ENCODE measurements at places on chromosomes 1 and 21.

DNA sequence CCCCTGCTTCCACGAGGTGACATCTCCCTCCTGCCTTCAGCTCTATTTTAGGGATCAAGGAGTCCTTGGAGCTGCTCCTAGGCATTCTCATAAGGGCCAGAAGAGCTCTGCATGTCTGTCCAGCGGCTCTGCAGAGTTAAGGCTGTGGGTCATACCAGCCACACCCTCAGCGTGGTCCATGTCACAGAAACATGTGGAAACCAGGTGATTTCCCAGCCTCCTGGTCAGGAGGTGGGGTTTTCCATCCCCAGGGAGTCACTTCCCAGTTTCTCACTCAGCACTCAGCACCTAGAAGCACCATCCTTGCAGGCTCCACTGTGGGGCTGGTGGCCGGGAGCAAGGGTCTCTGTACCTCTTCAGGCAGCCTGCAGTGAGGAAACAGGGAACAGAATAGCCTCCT is 1.4 kb upstream of the TNFRSF1B start:
- no peak for DNase-seq
- H3K36me3 ChIP-seq, result peaks cover 20% of the 10 kb centered on the region
- no peaks in the 10 kb centered on the region for H3K27me3 ChIP-seq
- peaks cover 75% of the 10 kb centered on the region for H3K4me1 ChIP-seq

DNA sequence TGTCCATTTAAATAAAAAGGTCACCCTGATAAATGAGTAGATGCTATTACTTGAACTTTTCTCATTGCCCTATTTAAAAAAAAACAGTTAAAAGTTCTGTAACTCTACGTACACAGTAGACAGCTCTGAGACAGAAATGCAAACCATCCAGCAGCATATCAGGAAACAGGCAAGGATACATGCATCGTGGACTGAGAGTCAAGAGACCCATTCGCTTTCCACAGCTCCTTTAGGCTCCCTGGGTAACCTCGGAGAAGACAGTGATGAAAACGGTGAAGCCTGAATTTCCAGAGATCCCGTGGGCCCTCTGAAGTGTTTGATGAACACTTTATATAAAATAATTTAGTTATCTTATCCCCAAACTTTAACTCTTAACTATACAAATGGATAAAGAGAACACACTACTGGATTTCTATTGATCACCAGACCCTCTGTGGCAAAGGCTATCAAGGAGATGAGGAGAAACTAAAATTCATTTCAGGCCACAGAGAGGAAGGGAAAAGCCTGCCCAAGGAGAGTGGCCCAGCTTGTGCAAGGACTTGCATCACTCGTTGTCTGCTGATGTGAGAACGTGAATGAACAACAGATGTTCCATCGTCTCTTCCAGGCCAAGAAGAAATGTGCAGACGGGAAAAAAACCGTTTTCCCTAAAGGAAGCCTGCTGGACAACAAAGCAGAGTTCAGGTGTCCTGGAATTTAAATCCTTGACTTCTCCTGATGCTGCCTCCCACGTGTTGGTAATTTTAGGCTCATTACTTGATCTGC is 131.0 kb downstream of the TGFBR3 start:
- no peaks in the 10 kb centered on the region for H3K4me1 ChIP-seq
- no peaks in the 10 kb centered on the region for H3K36me3 ChIP-seq
- no peak for DNase-seq
- H3K27ac ChIP-seq, result no peak overlapping the region

- no peaks in the 10 kb centered on the region for H3K27me3 ChIP-seq
- H3K4me1 ChIP-seq, result no peaks in the 10 kb centered on the region
- H3K4me3 ChIP-seq, result no peak overlapping the region
- DNase-seq, result no peak
- H3K27ac ChIP-seq, result no peak overlapping the region
These were observed 543.9 kb upstream of the ADGRL4 start for GRCh38 chr1:79550402-79550801.

GRCh38 chr1:40706626-40707025 is 15.1 kb downstream of the NFYC start:
- H3K36me3 ChIP-seq, result peaks cover 8% of the 10 kb centered on the region
- H3K27me3 ChIP-seq, result no peaks in the 10 kb centered on the region
- peak overlapping the region; percentile 12 for H3K27ac ChIP-seq
- DNase-seq, result no peak

DNA sequence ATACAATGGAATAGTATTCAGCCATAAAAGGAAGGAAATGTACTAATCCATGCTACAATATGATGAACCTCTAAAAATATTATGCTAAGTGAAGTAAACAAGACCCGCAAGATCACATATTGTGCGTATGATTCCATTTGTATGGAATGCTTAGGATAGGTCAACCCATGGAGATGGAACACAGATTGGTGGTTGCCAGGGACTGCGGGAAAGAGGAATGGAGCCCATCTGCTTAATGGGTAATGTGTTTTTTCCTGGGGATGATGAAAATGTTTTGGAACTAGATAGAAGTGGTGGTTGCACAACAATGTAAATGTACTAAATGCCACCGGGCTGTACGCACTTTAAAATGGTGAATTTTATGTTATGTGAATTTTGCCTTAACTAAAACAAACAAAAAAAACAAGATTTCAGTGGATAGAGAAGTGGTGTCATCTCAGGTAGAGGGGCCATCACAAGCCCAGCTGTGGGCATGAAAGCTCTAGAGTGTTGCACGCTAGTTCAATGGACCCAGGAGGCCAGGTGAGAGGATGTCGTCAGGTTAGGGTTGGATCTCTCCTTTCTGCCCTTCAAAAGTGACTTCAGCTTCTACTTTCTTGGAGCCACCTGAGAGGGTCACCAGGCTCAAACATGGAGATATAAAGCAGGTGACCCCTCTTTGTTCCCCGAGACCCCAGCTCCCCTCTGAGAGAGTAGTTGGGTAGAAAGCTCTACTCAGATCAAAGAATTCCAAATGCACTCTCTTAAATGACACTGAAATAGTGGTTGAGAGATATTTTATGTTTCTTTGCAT is 2.5 kb downstream of the C1orf115 start:
- H3K27ac ChIP-seq, result no peak overlapping the region
- peaks cover 26% of the 10 kb centered on the region for H3K4me1 ChIP-seq
- DNase-seq, result no peak
- H3K4me3 ChIP-seq, result no peak overlapping the region
- peaks cover 4% of the 10 kb centered on the region for H3K36me3 ChIP-seq
- peaks cover 5% of the 10 kb centered on the region for H3K27me3 ChIP-seq

- H3K27ac ChIP-seq, result no peak overlapping the region
- H3K4me3 ChIP-seq, result no peak overlapping the region
- H3K36me3 ChIP-seq, result no peaks in the 10 kb centered on the region
- DNase-seq, result no peak
- no peaks in the 10 kb centered on the region for H3K4me1 ChIP-seq
- peaks cover 34% of the 10 kb centered on the region for H3K27me3 ChIP-seq
These were observed 10.2 kb upstream of the PLXNA2 start for GRCh38 chr1:208254376-208254775.

- H3K4me3 ChIP-seq, result peak overlapping the region; percentile 66
- no peak overlapping the region for H3K27ac ChIP-seq
These were observed 37.1 kb downstream of the ARHGEF16 start for GRCh38 chr1:3491291-3492246.

- H3K36me3 ChIP-seq, result no peaks in the 10 kb centered on the region
- no peaks in the 10 kb centered on the region for H3K4me1 ChIP-seq
- DNase-seq, result no peak
- no peak overlapping the region for H3K4me3 ChIP-seq
These were observed 173.7 kb upstream of the CAMK1G start for GRCh38 chr1:209409780-209410179.

DNA sequence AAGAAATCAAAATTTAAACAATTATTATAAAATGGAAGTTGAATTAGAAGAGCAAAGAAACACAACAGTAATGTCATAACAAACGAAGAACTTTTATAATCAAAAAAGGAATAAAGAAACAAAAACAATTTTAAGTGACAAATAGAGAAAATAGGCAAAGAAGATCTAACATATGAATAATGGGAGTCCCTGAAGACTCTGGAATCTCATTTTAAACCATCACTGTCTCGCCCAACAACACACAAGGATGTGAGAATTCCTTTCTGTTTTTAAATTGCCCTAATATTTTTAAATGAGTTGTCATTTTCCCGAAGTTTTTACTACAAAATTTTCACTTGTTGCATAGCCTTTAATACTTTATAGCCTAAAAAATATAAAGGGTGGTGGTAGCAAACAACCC is 4.3 kb upstream of the NDC1 start:
- H3K4me3 ChIP-seq, result no peak overlapping the region
- no peaks in the 10 kb centered on the region for H3K27me3 ChIP-seq
- peaks cover 8% of the 10 kb centered on the region for H3K36me3 ChIP-seq
- no peak for DNase-seq
- H3K4me1 ChIP-seq, result peaks cover 8% of the 10 kb centered on the region

GRCh38 chr1:3372317-3372716 is 82.1 kb upstream of the ARHGEF16 start:
- peaks cover 5% of the 10 kb centered on the region for H3K27me3 ChIP-seq
- DNase-seq, result no peak
- no peak overlapping the region for H3K27ac ChIP-seq
- no peaks in the 10 kb centered on the region for H3K4me1 ChIP-seq
- H3K4me3 ChIP-seq, result no peak overlapping the region
- no peaks in the 10 kb centered on the region for H3K36me3 ChIP-seq

GRCh38 chr1:74356493-74356892 is 121.3 kb downstream of the TNNI3K start:
- no peaks in the 10 kb centered on the region for H3K36me3 ChIP-seq
- no peaks in the 10 kb centered on the region for H3K4me1 ChIP-seq
- H3K4me3 ChIP-seq, result no peak overlapping the region
- H3K27ac ChIP-seq, result no peak overlapping the region
- DNase-seq, result no peak

DNA sequence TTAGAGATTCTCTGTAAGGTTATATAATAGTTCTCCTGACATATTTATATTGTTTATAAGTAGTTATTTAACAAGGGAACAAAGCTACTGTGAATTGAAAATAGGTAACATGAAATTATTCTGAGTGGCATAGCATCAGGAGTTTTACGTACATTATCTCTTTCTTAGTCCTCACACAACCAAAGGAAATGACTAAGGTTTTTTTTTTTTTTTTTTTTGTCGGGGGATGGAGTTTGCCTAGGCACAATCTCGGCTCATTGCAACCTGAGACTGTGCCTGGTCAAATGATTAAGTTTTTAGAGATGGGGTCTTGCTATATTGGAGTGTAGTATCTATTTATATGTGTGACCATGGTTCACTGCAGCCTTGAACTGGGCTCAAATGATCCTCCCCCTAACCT is 24.9 kb downstream of the TMED5 start:
- DNase-seq, result no peak
- H3K27ac ChIP-seq, result no peak overlapping the region
- no peaks in the 10 kb centered on the region for H3K27me3 ChIP-seq
- H3K36me3 ChIP-seq, result peaks cover 61% of the 10 kb centered on the region
- H3K4me1 ChIP-seq, result no peaks in the 10 kb centered on the region
- H3K4me3 ChIP-seq, result no peak overlapping the region

DNA sequence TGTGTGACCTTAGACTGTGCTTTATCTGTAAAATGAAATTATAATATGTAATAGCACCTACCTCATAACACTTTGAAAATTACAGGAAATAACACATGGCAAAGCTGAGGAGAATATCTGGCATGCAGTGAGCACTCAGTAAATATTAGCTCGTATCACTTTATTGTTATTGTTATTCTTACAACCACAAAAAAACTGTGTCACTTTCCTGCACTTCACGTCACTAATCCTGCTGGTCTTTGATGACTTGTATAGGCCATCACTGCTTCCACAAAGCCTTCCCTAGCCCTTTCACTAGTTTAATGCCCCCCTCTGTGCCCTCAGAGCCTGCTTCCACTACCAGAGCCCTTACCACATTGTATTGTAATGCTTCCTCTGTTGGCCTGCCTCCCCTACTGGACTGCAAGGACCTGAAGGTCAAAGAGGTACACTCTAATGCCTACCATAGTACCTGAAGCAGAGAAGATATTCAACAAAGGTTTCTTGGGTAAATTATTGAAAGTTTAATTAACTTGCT is 231.6 kb downstream of the NFIA start:
- H3K4me1 ChIP-seq, result no peaks in the 10 kb centered on the region
- peaks cover 3% of the 10 kb centered on the region for H3K27me3 ChIP-seq
- DNase-seq, result no peak
- H3K36me3 ChIP-seq, result no peaks in the 10 kb centered on the region
- no peak overlapping the region for H3K27ac ChIP-seq

GRCh38 chr1:65289449-65289848 is 19.9 kb upstream of the DNAJC6 start:
- no peaks in the 10 kb centered on the region for H3K4me1 ChIP-seq
- H3K27me3 ChIP-seq, result peaks cover 8% of the 10 kb centered on the region
- H3K27ac ChIP-seq, result no peak overlapping the region
- DNase-seq, result no peak

- H3K4me1 ChIP-seq, result peaks cover 15% of the 10 kb centered on the region
- H3K27me3 ChIP-seq, result peaks cover 2% of the 10 kb centered on the region
- DNase-seq, result no peak
These were observed 6.5 kb downstream of the OR6P1 start for GRCh38 chr1:158563853-158564252.

DNA sequence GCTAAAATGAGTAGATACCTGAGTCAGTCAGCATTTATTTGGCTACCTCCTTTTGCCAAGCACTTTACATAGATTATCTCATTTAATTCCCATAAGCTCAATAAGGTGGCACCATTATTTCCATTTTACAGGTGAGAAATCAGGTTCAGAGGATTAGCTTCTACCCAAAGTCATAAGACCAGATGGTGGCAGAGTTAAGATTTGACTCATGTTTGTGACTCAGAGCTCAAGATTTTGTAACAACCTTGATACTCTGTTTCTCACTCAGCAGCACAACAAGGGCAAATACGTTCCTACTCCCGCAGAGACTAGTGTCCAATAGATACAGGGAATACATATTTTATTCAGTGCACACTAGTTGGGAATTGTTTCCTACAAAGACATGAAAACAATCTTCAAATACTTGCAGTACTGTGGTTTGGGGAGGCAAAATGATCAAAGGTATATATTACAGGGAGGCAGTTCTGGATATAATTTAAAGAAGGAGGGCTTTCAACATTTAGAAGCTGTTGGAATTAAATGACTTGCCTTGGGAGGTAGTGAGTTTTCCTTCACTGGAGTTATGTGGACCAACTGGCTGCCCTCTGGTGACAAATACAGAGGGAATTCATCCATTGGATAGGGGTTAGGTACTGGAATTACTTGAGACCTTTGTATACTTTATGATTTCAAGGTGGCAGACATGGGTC is 3.6 kb downstream of the LEPR start:
- no peak overlapping the region for H3K4me3 ChIP-seq
- no peak overlapping the region for H3K27ac ChIP-seq
- DNase-seq, result no peak
- H3K36me3 ChIP-seq, result peaks cover 24% of the 10 kb centered on the region
- no peaks in the 10 kb centered on the region for H3K27me3 ChIP-seq

DNA sequence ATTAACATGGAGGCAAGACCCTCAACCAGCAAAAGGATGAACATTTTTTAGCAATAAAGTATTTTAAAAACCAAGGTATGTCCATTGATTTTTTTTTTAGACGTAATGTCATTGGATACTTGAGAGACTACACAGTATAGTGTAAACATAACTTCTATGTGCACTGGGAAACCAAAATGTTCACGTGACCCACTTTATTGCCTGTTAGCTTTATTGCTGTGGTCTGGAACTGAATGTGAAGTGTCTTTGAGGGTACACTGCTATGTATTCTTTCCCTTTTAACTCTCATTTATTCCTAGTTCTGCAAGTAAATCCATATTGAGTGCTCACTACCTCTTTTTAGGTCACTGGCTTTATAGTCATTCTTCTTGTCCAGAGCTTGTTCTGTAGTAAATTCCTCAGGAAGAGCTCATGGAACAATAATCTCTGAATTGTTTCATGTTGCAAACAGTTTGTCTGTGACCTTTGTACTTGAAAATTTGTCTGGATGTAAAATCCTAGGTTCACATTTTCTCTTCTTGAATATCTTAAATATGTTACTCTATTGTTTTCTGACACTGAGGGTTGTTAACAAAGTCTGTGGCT is 20.6 kb downstream of the ABCD3 start:
- no peak overlapping the region for H3K4me3 ChIP-seq
- no peaks in the 10 kb centered on the region for H3K27me3 ChIP-seq
- no peak for DNase-seq
- peaks cover 16% of the 10 kb centered on the region for H3K36me3 ChIP-seq

All from activated B cell treated with CpG ODN at 0.5 μM for 24 hours (primary cell).